ENCODE measurements at places on chromosomes 3 and 15.

DNA sequence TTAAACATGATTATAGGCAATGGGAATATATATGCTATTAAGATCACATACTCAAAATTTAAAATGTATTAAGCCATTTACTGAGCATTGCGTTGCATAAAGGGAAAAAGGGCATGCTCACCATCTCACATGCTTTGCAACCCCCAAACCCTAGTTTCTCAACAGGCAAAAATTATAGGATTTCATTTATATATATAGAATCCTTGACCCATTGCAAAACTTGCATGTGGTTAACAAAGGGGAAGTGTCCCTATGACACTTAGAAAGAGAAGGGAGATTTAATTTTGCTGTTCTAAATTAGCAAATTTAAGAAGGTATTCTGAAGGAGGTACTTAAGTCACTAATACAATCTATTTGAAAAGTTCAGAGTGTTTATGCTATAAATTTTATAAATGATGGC lies 837.8 kb downstream of the DIPK2A start:
- no peak for DNase-seq

GRCh38 chr3:196772897-196773296 lies 33.2 kb downstream of the PAK2 start:
- no peak for DNase-seq

GRCh38 chr3:113271594-113272384 lies 60.4 kb downstream of the BOC start:
- no peak for DNase-seq

- DNase-seq = no peak
Measured at GRCh38 chr3:15726043-15726442, 71.7 kb downstream of the ANKRD28 start.

DNA sequence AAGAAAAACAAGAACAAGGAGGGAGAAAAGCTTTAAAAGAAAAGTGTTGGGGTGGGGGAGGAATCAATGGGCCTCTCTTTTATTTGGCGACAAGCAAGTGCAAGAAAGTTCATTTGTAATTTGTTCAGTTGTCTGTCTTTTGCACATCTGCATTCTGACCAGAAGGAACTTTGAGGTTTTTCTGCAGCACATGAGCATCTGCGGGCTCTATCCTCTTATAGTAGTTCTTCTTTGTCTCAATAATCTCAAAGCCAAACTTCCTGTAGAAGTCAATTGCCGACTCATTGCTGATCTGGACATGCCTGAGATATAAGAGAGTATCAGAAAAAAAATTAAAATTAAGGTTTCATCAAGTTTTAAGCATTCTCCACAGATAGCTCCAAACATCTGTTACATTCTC lies 24.4 kb downstream of the NAA50 start:
- DNase-seq = no peak

DNA sequence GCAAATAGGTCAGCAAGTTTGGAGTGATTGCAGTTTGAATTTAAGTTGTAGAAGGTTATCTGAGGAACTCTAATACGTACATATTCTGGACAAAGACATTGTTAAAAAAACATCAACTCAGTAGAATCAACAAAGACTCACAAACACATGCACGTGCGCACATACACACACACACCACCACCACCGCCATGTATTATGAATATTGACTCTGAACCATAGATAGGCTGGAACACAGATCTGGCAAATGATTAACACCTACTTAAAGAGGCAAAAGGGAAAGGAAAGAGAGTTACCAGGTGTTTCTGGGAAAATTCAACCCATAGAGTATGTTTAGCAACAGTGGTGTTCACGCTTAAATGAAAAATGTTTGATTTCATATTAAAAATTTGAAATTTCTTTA lies 334.2 kb upstream of the ALCAM start:
- no peak for DNase-seq
